ENCODE measurements at places on chromosomes 2 and 18.

- no peak for DNase-seq
These were observed 120.7 kb downstream of the PLA2R1 start for GRCh38 chr2:159941729-159942128.

DNA sequence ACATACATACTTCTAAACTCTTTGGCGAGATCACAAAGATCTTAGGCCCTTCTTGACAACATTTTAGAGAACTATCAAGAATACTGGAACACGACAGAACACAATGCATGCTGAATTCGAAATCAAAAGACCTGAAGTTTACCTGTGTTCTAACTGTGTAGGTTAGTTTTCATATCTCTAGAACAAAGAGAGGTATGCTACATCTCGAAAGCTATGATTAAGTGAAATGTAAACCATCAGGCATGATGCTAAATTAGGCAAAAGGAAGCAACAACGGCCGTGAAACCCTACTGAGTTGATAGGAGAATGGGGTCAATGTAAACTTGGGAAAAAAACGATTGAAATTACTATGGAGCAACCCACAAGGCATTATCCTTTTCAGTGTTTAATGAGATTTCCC lies 43.7 kb downstream of the IKZF2 start:
- DNase-seq, result no peak

- no peak for DNase-seq
These were observed 233.7 kb upstream of the CXCR4 start for GRCh38 chr2:136351684-136352083.

DNA sequence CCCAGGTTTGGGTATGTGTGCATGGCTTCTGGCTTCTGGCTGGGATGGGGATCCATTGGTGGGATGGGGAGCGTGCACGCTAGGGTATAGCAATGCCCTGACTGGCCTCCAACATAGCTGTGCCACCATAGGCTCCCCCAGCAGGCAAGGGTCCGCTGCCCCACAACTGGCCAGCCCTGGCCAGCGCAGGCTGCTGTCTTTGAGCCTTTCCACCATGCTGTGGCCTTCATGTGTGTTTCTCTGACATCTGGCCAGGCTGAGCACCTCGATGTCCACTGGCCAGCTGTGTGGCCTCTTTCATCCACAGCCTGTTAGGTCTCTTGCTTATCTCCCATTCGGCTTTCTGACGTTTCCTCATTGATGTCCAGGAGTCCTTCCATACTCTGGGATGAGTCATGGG lies 231.3 kb downstream of the NDUFA10 start:
- no peak for DNase-seq

GRCh38 chr2:201196003-201196402 lies 13.1 kb downstream of the CASP10 start:
- no peak for DNase-seq

- DNase-seq, result no peak
These were observed 25.0 kb upstream of the ARL5A start for GRCh38 chr2:151853070-151853758.

DNA sequence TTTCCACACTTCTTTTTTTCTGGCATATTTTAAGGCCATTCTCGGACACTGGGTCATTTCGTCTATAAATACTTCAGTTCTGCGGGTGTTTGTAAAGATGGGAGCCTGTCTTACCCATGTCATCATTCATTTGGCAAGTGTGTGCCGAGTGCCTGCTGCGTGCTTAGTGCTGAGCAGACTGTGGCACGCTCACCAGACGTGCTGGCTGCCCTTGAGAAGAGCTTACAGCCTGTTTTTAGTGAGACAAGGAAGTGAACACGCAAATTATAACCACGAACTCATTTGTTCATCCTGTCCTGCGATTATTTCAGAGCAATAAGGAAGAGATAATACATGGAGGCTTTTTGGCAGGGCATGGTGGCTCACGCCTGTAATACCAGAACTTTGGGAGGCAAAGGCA lies 10.4 kb upstream of the STON1 start:
- no peak for DNase-seq

GRCh38 chr2:129738799-129739198 lies 240.7 kb upstream of the RAB6C start:
- no peak for DNase-seq

DNA sequence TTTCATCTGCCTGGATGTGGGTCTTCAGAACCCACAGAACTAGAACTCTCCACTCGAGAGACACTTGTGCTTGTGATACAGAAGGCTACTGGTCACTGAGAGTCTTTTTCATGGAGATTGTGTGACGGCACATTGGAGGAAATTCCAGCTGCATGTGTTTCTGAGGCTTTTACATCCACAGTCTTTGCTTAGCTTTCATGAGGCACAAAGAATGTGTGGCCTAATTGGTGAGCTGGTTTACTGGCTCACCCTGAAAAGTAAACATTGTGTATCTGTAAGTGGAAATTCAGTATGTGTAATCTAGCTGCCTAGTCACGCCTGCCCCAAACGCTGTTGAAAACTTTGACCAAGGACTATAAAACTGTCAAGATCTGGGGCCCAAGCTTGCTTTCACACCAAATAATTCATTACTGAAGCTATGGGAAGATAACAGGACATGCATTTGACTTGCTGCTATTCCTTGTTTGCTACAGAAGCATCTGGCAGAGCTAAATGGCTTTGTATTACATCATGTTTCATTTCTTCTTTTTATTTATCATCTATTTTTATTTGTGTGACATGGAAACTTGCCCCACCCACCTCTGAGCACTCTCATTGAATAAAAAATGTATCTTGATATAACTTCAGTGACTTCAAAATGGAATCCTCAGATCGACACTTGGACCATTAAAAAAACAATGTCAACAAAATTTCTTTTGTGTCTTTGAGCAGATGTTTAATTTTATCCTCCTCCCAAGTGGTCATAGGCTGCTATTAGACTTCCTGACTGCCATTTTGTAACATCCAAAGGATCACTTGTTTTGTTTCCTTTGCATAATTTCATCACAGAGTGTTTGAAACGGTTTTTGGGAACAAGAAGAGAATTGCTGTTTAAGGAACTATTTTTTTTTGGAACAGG lies 80.2 kb downstream of the EFEMP1 start:
- DNase-seq, result no peak

DNA sequence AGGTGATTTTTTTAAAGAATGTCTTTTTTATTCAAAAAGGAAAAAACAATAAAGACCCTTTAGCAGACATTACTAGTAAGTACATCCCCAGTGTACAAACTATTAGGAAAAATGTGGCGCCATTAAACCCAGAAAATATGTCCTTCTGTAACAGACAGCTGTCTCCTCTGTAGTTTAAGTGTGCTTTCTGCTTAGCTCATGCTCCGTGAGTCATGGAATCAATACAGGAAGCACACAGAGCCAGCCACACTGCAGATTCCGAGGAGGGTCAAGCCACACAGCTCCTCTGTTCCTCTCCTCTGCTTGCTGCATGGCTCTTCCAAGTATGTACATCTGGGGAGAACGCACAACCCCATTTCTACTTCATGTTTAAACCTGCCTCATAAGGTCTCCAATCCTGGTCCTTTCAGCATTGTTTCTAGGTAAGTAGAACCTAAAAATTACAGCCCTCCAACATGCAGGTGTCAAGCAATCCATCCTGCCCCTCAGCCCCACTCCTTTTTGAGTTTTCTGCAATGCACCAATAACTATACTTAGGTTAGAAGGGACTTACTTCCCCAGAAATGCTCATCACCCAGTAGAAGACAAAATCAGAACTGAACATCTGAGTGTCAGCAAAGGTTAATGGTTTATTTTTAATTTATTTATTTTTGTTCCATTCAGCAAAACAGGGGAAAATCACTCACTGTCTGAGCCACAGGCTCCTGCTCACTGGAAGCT lies 37.5 kb downstream of the ACVR1 start:
- peak; percentile 60 for DNase-seq

DNA sequence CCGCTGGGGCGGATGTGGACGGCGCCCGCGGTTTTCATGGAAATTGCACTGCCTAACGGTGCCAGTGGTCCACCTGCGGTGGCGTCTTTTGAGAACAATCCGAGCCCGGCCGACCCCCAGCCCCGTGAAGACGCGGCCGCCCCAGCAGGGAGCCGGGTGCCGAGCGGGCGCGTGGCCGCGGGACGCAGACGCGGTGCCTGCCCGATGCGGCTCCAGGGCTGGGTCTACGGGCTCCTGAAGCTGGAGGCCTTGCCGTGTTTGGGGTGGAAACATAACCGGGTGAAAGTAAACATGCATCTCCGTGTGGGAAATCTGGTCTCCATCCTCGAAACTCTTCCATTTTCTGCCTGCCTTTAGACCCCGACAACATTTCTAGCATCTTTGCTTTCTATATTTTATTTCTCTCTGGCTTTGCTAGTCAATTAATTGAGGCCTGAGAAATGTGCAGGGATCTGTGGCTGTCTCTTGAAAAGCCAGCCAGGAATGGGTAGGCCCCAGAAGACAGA lies 572 bp downstream of the INPP4A start:
- DNase-seq, result no peak

DNA sequence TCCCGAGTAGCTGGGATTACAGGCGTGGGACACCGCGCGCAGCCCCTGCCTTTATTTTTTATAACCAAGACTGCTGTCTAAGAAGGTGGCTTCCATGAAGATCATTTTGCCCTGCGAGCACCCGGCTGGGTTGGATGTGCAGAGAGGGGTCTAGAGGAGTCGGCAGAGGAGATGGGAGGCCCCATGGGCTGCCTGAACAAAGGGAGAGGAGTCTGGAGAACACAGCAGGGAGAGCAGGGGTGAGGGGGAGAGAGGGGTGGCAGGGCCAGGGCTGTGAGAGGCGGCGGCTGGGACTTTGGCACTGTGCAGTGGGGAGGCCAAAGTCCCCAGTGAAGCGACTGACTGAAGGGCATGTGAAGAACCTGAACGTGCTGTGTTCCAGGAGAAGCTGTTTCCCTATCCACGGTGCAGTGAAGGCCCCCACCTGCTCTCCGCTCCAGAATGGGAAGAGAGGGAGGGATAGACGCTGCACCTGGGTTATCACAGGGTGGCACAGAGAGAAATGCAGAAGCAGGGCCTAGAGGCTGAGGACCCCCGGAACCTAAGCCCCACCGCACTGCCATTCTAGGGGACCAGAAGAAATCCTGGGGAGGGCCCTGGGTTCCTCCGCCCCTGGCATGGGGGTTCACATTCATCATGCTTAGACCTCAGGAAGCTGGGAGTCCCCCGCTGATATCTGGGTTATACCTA lies 24.8 kb upstream of the FOSL2 start:
- no peak for DNase-seq

DNA sequence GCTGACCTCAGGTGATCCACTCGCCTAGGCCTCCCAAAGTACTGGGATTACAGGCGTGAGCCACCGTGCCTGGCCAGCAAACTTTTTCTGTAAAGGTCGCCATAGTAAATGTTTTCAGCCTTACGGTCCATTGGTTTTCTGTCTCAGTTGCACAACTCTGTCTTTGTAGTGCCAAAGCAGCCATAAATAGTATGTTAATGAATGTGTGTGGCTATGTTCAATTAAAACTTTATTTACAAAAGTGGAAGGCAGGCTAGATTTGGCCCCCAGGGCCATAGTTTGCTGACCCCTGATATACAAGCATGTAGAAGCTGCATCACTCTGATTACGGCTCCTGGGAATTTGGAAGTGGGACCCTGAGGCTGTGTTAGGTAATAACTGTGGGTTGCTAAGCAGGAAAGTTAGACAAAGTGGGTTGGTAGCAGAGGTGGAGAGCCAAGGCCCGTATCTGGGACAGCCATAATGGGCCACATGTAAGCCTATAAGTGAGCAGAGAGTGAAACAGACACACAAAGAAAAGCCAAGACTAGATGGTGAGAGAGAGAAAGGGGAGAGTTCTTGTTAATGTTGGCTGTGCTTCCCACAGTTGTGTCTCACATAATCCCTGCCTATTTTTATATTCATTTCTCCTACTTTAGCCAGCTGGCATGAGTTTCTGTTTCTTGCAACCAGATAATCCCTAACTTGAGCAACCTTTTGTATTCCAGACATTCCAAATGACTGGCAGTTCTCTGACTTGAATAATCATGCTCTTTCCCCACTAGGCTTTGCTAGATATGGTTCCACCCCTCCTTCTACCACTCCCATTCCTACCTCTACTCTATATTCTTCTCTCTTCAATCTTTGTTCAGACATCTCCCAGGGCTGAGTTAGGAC lies 223.3 kb upstream of the STON1 start:
- no peak for DNase-seq

DNA sequence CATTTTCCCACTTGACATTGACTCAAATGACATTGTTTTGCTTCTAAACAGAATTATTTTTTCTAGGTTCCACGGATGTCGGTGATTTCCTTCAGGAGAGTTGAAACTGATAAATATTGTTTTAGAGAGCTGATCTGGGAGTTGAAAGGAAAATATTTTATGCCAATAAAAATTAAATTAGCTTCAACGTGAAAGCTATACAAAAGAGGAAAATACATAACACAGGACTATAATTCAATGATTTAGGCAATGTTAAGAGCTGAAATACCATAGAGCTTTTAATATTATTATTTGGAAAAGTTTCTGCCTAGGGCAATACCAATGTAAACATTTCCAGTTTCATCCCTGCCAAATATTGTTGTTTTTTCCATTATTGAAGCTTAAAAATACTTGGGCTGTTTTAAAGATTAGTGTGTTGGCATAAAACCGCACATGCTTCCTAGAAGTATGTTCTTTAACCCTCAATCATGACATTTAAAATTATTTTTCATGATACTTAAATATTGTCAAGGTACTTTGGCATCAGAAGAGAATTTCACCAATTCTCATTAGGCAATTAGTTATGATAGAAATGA lies 18.6 kb upstream of the PDE1A start:
- DNase-seq, result no peak

- no peak for DNase-seq
These were observed 26.0 kb upstream of the CSRNP3 start for GRCh38 chr2:165443511-165443910.

DNA sequence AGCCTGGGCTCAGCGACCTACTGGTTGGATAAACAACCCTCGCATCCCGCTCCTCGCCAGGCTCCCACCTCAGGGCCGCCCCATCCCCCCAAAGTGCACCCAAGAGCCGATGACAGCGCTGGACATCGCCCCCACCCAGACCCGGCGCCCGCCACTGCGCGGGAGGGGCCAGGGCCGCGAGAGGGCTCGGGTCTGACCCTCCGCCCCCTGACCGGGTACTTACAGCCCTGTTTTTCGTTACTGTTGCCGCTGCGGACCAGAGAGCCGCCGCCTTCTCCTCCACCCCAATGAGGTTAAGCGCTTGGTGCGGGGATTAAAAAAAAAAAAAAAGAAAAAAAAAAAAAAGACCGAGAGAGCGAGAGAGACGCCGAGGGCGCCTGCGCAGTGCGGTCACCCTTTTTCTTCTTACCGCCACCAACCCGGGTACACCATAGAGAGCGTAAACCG lies at the start of gene CLASP1:
Gene CLASP1 (minus strand): TSS at position 314 of the 447 bp plus-strand sequence. CDS start 43,567 bp downstream, outside the sequence.
- peak; percentile 72 for DNase-seq

DNA sequence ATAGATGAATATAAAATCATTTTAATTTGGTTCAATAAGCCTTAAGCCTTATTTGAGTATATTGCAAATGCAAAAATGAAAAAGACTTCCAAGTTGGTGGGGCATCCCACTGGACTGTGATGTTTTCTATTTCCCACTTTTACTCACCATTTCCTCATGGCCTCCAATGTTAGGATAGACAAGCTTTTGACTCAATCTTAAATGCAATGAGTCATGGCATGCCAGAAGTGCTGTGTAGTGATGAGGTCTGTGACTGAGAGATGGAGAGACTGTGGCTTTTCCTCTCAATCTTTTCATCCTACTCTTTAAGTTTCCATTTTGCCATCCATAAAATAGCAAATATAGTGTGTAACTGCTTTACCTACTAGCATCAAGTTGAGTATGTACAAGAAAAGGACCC lies 1401.2 kb upstream of the CELF4 start:
- no peak for DNase-seq

All from SW 1271 (cell line).